ENCODE measurements at places on chromosomes 11 and 22. TPM values are rescaled to one million over a fixed set of nuclear protein-coding genes. Genes with fewer than 3 reads are reported as not detected.

GUCY1A2 gene
- polyA plus RNA-seq = 3.4 TPM

DNA sequence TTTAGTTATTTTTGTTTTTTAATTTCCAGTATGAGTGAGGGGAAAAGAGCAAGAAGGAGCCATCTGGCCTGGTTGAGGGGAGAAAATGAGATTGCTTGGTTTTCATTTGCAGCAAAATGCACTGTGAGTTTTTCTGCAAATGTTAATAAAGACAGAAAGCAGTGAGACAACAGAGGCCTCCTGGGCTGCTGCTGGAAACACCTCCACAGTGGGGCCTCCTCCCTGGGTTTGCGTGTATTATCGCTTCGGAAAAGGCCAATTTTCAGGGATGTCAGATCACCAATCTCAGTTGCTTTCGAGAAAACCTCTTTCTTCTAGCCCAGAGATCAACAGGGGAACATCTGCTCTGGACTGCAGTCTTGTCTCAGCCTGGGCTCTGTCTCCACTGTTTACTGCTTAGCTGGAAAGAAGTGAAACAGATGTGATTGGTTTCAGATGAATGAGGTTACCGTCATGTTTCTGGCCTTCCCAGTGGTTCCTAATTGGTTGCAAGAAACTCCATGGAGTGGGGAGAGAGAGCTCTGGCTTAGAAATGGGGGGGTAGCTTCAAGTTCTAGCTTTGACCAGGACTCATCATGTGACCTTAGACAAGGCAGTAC, 17.3 kb downstream of the TSPAN18 start:
- DNase-seq = no peak

DNA sequence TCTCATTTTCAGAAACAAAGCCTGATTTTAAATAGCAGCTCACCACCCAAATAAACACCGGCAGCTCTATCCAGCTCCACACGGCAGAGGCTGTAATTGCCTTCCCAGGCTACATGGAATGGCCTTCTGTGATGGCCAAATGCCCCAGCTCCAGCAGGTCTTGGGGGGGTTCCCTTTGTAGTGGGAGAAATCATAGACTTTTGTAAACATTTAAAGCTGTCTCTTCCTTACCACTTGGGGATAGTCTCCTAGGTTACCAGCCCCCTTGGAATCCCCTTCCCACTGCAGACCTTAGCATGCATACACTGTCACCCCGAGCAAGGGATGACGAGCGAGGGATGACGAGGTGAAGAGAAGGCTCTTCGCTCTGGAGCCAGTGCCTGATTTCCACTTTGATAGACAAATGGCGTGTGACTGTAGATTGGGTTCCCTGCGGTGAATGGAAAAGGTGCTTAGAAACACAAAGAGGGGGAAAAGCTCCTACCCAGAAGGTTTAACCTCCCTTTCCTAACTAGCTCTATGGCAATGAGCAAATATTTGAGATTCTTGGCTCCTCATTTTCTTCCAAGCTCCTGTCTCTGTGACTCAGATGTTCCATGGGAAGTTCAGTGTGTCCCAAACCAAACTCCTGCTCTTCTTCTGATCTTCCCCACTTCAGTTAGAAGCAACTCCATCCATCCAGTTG, 108.0 kb upstream of the CADM1 start:
- no peak for DNase-seq

- no peak for DNase-seq
These were observed 868 bp upstream of the SYCE3 start for GRCh38 chr22:50563413-50564160.

DNA sequence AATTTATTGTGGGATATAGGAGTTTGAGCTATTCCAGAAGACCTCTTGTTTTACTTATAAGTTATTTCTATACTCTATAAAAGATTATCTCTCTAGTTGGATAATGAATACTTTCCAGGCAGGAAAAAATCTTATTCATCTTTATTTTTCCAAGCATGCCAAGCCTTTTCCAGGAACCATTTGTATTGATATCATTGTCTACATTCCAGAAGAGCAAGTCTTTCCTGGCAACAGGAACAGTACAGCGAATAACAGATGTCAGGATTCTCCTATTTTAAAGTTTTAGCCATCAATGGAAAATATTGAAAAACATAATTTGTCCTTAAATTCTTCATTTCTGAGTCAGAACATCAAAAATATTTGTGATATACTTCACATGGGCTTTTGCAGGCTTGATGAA, 5.2 kb upstream of the NXPE1 start:
- no peak for DNase-seq

All from testis (tissue), 5 donors.